Gastrocnemius medialis (tissue), 4 donors: ENCODE measurements at places on chromosomes 12 and 14.
A peak's percentile ranks its signal among the peaks of the same experiment; 100 is the strongest.

GRCh38 chr12:103012884-103013283 lies 55.4 kb downstream of the ASCL1 start:
- no peak for DNase-seq

GRCh38 chr12:26285401-26285800 lies 90.0 kb downstream of the SSPN start:
- no peak for DNase-seq

DNA sequence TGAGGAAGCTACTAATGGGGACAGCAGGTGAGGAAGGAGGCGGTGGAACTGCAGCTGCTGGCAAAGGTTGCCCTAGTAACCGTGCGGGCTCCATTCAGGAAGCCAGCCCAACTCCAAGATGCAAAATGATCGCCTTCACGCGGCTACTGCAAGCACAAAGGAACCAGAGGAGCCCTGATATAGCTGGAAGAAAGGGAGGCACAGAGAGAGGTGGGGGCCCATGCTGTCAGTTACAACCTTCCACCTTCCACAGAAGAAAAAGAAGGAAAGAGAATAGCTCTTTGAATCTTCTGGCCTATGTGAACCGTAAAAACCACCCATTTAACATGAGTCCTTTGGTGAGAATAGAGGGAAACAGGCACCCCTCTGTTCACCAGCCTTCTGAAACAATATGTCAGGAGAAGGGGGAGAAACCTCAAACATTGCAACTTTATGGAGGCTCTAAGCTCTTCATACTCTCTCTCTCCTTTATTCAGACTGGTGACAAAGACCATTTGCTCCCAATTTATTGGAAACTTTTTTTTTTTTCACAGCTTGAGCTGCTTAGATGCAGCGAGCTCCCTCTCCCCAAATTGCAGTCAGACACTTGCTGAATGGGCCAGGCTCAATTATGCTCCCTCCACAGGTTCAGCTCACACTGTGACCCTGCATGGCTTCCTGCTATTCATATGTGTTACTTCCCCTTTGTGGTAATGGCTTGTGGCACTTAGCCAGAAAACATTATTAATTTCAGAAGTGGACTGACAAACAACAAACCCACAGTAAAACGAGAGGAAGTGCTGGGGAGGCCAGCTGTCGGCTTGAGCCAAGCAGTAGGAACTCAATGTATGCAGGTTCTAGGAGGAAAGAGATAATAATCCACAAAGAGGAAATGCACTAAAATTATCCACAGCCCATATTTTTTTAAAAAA lies 6.2 kb downstream of the DUSP6 start:
- peak; percentile 42 for DNase-seq

GRCh38 chr12:2408262-2408661 lies 355.5 kb downstream of the CACNA1C start:
- no peak for DNase-seq

DNA sequence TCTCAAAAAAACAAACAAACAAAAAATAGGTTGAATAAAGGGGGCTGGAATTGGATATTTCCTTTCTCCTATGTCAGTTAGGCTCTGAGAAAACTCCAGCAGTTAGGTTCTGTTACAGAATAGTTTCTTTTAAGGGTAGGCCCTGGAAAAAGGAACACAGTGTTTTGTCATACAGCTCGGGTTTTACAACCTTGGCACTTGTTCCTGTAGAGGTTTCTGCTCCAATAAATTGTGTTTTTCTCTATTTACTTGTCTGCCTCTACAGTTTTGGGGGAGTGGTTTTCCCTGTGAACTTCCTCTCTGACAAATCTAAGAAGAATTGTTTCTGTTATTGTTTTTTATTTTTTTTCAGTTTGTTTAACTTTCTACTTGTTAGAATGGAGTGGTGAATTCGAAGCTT lies 167.6 kb downstream of the ACSS3 start:
- DNase-seq, result no peak

DNA sequence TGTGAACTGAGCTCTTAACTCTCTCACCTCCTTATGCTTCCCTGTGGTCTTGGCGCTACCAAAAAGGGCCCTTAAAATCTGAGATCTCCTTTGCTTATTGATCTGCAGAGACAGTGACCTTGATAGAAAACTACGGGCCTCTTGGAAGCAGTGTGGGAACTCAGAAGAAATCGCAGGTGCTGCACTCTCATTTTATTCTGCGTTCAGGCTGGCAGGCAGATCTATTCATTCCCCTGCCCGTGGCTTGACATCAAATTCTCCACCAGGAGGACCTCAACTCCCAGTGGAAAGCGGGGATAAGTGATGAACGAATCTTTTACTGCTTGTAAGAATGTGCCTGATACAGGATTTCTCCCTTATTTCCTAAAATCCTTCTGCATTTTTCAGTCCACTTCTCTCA lies 143.2 kb upstream of the SEL1L start:
- no peak for DNase-seq

GRCh38 chr12:64583771-64584421 lies 26.4 kb upstream of the RASSF3 start:
- no peak for DNase-seq

DNA sequence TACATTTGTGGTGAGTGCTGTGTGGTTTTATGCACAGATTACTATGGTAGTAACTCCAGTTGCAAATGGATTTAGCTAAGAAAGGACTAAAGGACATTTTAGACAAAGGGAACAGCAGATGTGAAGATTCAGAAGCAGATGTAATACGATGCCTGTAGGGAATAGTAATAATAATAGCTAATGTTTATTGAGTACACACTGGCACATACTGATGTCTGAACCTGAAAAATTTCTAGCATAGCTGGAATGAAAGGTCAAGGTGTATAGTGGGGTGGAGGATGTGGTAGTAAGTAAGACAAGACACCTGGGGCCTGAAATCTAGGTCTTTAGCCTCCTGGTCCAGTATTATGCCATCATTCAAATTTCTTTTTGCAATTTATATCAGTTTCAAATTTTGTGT lies 54.3 kb upstream of the LRTM2 start:
- no peak for DNase-seq

- DNase-seq, result no peak
These were observed 28.2 kb downstream of the ISCA2 start for GRCh38 chr14:74521756-74522155.

- DNase-seq, result no peak
These were observed 67.8 kb upstream of the LTA4H start for GRCh38 chr12:96103067-96103644.

DNA sequence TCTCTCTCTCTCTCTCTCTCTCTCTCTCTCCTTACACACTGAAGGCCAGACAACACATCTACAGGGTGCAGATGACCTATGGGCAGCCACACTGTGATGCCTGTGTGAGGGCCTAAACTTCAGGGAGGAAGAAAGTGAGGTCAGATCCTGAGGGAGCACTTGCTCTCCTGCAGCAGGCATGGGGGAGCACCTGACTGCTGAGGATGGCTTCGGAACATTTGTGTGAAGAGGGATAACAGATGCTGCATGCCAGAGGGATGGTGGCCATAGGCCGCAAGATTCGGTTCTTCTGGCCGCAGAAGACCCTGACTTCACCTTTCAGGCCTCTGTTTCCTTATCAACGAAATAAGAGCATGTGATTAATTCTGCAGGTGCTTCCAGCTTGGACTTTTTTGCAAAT lies 11.7 kb upstream of the SERPINA11 start:
- DNase-seq, result no peak

DNA sequence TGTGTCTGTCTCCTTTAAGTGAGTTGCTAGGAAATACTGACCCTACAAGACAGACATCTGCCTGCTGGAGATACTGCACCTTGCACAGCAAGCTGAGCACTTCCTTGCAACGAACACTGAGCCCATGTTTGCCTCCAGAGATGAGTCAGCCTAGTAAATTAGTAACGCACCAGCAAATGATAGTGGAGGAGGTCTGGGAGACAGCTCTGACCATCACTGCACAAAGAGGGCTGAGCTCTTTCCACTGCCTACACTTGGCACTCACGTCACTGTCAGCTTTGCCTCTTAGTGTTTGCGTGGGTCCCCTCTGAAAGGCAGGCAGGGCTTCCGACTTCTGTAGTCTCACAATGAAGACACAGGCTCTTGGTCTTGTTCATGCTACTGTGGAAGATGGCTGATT lies 109.0 kb downstream of the APAF1 start:
- DNase-seq, result no peak

DNA sequence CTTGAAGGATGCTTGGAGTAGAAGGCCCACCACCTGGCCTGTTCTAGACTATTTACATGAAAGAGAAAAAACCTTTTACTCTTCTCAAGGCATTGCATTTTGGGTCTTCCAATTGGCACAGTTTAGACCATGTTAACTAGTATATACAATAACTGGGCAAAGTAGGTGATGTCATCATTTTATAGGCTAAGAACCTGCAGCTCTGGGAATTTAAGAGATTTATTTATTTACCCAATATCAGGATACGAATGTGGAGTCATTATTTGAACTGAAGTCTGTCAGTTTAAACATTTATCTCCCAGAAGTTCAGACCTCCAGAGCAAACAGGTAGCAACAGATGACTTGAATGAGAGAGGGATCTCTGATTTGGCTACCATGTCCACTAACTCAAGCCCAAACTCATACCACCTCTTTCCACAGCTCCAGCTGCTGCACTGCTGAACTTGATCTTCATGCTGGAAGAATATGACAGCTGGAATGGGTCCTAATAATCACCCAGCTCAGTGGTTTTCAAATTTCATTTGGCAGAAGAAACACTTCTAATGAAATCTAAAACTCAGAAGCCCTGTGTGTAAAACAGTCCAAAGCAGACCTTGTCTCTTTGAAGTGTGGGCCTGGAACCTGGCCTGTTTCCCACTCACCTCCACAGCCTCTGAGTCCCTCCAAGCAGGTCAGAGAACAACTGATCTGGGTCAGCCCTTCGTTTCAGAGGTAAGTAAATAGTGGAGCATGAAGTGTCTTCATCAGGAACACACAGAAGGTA lies 179.2 kb downstream of the EMP1 start:
- no peak for DNase-seq

GRCh38 chr12:109513977-109514376 lies 36.5 kb downstream of the UBE3B start:
- no peak for DNase-seq

DNA sequence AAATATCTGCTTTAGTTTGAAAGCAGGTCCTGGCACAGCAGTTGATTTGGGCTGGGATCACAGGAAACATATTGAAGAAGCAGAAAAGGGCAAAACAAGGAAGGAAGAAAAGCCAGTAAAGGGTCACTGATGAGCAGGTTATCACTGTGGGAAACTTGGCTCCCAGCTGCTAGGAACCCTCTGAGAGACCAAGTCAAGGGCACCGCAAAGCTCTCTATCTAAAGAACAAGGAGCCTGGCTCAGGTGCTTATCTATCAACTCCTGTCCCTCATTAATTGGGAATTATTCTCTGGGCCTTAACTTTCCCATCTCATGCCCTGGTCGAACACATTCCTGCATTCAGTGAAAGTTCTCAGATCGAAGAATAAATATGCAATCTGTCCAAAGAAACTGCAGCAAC lies 450.9 kb upstream of the RPL10L start:
- DNase-seq, result no peak

GRCh38 chr14:95507701-95508103 lies 8.7 kb downstream of the SYNE3 start:
- DNase-seq, result peak; percentile 76

DNA sequence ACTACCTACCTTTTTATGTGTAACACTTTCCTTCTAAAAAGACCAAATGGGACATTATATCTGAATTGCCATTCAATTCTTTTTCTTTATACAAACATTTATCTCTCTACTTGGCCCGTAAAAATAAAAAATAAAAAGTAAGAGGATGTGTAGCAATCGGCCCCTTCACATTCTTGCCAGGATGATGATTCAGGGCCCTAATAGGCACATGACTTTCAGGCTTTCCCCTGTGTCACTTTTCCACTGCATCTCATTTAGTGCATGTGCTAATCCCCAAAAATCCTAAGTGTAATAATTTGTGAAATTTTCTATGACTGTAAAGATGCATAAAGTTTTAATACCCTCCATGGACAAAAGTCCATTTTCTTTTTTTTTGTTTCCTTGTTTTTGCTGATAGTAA lies 23.0 kb upstream of the ATP2B1 start:
- no peak for DNase-seq

- no peak for DNase-seq
These were observed 89.4 kb downstream of the GALNT9 start for GRCh38 chr12:132239796-132240668.

GRCh38 chr12:81958406-81958805 lies 199.3 kb upstream of the PPFIA2 start:
- no peak for DNase-seq

DNA sequence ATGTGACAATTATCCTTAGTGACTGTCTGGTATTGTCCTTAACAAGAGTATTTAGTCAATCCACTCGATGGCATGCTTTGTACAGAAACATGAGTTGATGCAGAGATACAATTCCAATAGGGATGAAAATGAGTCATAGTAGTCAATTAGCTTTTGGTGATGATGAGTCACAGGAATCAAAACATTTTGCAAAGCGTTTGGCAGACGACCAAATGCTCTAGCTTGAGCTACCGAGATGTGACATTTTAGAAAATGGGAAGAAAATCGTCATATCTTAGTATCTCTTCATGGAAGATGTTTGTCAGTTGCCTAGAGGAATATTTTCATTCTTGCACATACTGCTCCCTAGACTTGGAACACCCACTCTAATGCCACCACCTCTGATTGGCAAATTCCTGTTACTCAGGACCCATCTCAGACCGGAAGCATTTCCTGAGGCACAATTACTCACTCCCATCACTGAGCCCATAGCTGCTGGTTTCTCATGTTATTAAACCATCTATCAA lies 95.0 kb downstream of the LMNTD1 start:
- no peak for DNase-seq

DNA sequence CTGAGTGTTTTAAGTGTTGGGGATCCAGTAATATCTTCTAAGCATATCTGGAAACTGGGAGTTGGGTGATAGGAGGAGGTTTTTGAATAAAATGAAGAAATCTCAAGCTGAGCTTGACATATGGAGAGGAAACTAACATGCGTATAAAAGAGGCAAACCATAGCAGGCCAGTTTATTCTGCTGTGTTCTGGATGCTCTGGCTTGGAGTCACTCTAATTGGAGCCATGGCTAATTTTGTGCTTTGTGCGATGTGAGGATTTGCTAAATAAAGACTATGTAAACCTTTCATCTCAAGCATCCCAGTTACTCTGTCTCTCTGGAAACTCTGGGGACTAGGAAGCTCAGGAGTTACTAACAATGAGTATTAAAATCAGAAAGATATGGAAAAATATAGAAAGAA lies 66.5 kb downstream of the ATF7IP start:
- no peak for DNase-seq

DNA sequence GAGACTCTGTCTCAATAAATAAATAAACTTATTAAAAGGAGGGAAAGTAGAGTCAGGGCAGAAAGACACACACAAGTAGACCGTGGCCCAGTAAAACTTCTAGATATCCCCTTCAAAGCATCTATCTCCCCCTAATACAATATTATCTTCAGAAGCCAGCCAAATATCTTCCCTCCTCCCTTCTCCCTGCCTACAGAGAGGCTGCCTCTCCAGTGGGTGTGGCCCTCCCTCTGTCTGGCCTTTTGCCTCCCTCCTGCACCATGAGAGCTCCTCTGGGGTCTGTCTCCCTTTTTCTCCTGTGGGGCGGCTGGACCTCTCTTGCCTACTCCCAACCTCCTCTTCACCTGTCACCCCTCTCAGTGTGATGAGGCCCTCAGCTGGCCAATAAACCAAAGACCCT lies 139.2 kb downstream of the EGLN3 start:
- DNase-seq, result no peak

GRCh38 chr12:62328296-62328921 lies 68.2 kb downstream of the USP15 start:
- no peak for DNase-seq
